Stimulated activated CD8-positive, alpha-beta memory T cell treated with anti-CD3 and anti-CD28 coated beads, Interleukin-15, amount 100 ng/mL, for 24 hours (primary cell): ENCODE measurements at places on chromosomes 2 and 18.

- no peak for DNase-seq
Measured at GRCh38 chr18:12606592-12607315, 51.2 kb downstream of the SPIRE1 start.

- no peak for DNase-seq
Measured at GRCh38 chr2:102664471-102664909, 45.1 kb downstream of the SLC9A2 start.

DNA sequence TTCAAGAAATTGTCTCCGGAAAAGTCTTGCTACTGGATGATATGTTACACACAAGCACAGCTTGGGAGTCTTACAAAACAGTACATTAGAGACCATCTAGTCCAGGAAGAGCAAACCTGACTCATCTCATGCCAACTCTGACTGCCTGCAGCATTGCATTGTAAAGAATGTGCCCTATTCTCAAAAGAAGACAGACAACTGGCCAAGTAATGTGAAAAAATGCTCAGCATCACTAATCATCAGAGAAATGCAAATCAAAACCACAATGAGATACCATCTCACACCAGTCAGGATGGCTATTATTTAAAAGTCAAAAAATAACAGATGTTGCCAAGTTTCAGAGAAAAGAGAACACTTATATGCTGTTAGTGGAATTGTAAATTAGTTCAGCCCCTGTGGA lies 42.7 kb upstream of the GORASP2 start:
- DNase-seq, result no peak

GRCh38 chr2:46252891-46253659 lies 44.1 kb upstream of the EPAS1 start:
- no peak for DNase-seq

DNA sequence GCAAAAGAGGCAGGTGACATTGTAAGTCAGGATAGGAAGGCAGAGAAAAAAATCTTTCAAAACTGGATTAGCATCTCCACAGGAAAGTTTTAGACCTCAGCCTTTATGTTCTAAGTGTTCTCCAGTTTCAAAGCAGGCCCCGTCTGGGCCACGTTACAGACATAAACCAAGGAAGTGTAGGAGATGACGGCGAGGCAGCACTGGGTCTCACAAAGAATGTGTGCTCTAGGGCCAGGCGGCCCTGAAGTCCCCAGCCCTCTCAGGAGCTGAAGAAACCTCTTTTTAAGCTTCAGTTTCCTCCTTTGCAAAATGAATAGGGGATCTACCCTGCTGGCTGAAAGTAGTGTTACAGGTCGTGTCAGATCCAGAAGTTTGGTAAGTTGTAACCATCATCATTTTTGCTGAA lies 81.7 kb downstream of the SPRED2 start:
- DNase-seq, result no peak

DNA sequence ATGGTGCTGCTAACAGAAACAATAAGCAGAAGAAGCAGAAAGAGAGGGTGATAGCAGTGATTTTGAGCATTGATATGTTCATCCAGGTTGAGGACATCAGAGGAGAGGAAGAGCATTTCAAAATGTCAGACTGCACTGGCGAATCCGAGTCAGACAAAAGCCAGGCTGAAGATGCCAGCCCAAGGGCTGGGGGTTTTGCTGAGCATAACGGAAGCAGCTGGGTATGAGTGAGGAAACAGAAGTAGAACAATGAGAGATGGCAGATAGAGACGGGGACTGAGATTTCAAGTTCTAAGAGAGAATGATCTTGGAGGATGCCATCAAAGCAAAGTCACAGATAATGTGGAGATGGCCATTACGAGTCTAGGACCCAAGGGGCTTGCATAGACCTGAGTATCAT lies 151.2 kb downstream of the RNF144A start:
- DNase-seq, result no peak

DNA sequence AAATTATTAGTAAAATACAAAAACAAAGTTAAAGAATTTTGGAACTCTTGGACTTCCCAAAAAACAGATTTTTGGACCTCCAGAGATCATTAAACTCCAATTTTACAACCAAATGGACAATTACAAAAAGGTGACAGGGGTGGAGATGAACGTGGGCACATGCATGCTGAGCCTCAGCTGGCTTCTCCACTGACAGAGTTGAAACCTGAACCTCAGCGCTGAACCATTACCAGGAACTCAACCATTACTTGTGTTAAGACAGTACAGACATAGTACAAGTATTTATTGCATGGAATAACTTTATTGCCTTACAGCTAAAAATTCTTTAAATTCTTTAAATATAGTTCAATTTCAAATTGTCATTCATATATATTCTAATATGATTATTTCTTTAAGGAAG lies 33.0 kb upstream of the KIDINS220 start:
- no peak for DNase-seq

DNA sequence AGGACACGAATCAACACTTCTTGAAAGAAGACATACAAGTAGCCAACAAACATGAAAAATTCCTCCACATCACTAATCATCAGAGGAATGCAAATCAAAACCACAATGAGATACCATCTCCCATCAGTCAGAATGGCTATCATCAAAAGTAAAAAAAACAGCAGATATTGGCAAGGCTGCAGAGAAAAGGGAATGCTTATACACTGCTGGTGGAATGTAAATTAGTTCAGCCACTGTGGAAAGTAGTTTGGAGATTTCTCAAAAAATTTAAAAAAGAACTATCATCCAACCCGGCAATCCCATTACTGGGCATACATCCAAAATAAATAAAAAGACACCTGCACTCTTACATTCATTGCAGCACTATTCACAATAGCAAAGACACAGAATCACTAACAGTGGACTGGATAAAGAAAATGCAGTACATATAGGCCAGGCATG lies 78.7 kb downstream of the GRB14 start:
- no peak for DNase-seq

DNA sequence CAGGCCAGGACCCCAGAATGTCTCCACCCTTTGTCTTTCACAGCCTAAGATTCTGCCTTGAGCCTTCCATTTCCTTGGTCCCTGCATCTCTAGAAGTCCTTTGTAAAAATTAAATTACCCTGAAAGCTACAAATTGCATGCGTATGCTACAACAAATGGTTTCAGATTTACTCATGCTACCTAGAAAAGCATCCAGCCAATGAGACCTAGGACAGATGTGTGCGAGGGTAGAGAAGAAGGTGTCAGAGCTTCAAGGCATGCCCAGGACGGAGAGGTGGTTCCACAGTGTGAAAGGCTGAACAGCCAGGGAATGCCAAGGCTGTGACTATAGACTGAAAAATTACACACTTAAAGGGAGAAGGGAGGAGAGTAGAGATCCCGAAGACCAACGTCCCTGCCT lies 40.2 kb downstream of the CCBE1 start:
- DNase-seq, result no peak

DNA sequence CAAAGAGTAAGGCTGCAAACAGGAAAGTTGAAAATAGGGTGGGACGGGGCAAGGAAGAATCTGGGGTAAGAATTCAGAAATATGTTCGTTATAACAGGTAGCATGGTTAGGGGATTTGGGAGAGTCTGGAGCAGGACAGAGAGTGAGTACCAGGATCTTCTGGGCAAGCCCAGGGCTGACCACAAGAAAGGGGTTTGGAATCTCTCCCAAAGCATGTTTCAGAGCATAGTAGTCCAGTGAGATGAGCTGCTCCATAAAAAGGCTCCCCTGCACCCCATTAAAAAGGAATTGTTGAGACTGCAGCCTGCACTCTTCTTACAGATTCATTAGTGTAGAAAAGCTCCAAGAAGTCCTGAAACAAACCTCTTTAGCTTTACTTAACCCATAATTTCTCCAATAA lies 291.1 kb downstream of the MTX2 start:
- DNase-seq, result no peak

DNA sequence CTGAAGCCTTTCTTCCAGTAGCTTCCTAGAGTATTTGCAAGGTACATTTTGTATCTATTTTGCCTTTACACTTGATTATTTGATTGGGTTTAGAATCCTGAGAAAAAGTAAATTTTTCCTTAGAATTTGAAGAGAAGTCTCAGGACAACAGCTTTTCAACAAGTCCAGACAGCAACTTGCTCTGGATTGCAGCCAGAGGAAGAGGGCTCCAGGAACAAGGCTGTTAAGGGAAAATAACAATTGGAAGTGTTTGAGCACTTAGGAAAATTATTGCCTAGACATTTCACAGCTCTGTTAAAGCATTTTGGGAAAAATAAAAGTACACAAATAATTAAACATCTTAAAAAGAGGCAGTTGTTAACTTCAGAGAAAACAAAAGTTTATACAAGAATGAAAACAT lies 58.3 kb upstream of the RAPGEF4 start:
- no peak for DNase-seq

DNA sequence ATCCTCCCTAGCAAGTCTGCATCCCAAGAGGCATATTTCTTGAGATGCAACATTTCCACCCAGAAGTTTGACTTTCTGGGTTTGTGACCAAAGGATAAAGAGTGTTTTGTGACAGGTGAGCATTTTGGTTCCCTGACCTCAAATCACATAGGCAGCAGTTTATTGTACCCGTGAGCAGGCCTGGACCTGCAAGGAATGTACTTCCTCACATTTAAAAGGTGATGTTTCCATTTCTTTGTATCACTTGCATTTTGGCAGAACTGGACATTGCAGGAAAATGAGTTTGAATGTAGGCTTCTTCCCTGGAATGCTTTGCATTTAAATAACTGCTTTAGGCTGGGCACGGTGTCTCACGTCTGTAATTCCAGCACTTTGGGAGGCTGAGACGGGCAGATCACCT lies 160.7 kb downstream of the ALPK2 start:
- DNase-seq, result no peak
